Gastrocnemius medialis (tissue), 4 donors: ENCODE measurements at places on chromosomes 4 and X. TPM values are rescaled to one million over a fixed set of nuclear protein-coding genes. Genes with fewer than 3 reads are reported as not detected.

- no peaks in the 10 kb centered on the region for H3K36me3 ChIP-seq
- no peak overlapping the region for H3K27ac ChIP-seq
- no peaks in the 10 kb centered on the region for H3K27me3 ChIP-seq
- no peak for DNase-seq
- H3K4me3 ChIP-seq, result no peak overlapping the region
Measured at GRCh38 chrX:10178866-10179463, 22.2 kb downstream of the CLCN4 start.

GABRB1 gene
- not detected for total RNA-seq

GRCh38 chr4:145786261-145786660 is 106.3 kb downstream of the C4orf51 start:
- no peak overlapping the region for H3K4me3 ChIP-seq
- H3K27me3 ChIP-seq, result no peaks in the 10 kb centered on the region
- peaks cover 11% of the 10 kb centered on the region for H3K4me1 ChIP-seq
- no peak overlapping the region for H3K27ac ChIP-seq
- DNase-seq, result no peak

FATE1 gene
- not detected for total RNA-seq

DNA sequence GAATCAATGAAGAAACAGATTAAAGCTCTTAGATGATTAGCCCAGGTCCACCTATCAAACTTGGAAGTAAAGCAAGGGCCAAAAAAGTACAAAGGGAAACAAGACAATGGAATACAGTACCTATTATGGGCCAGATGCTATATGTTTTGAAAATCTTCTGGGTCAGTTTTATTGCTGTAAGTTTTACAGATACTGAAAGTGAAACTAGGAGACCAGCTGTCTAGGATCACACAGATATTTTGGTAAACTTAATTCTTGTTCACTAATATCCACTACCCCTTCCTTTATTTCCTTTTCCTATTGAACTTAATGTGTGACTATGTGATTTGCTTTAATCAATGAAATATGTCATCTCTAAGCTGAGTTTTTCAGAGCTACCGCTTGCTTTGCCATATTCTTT is 505.4 kb upstream of the PITX2 start:
- no peak overlapping the region for H3K27ac ChIP-seq
- H3K36me3 ChIP-seq, result no peaks in the 10 kb centered on the region
- no peaks in the 10 kb centered on the region for H3K4me1 ChIP-seq
- DNase-seq, result no peak
- no peaks in the 10 kb centered on the region for H3K27me3 ChIP-seq

DNA sequence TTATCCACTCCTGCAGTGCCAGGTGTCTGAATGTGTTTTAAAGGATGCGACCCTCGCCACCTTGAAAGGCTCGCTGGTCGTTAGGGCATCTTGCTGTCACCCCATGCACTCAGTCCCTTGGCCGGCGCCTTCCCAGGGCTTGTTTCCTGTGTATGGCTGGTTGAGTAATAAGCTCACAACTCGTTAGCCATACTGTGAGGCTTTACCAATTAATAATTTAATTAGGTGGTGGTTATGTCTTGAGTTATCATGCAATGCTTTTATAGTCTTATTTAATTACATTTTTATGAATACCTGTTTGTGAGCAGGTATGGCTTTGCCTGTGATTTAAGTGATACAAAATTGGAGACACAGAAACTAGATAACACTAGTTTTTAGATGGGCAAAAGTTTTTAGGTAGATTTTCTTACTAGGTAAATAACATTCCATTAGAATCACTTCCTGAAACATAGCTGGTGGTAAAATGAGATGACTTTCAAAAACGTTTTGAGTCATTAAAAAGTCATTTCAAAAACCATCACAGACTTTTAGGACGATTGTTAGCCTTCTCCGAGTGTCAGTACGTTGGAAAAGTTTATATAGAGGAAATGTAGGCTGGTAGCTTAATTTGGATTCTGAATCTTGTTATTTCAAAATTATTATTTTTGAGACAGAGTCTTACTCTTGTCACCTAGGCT is 18.2 kb downstream of the PTTG2 start:
- H3K27me3 ChIP-seq, result no peaks in the 10 kb centered on the region
- peaks cover 26% of the 10 kb centered on the region for H3K4me1 ChIP-seq
- peak overlapping the region; percentile 83 for H3K4me3 ChIP-seq
- no peak for DNase-seq

PSAPL1 gene
- not detected for total RNA-seq

- no peak for DNase-seq
- no peaks in the 10 kb centered on the region for H3K4me1 ChIP-seq
- H3K4me3 ChIP-seq, result no peak overlapping the region
- H3K36me3 ChIP-seq, result no peaks in the 10 kb centered on the region
Measured at GRCh38 chr4:139200506-139200905, 23.5 kb upstream of the ELF2 start.

XAGE1A gene
- not detected for total RNA-seq

LGI2 gene
- 0.13 TPM for total RNA-seq

DNA sequence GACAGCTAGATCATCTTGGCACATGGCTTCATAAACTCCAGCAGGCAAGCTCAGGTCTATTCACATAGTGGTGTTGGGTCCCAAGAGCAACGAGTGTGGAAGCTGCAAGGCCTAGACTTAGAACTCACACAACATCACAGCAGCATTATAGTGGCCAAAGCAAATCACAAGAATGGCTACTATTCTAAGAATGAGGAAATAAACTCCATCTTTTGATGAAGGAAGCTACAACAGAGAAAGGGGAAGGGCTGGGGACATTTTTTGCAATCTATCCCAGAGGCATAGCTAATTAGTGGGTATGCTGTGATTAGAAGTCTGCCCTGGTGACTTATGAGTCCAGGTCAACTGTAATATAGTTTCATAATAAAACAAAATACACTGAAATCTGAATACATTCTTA is 42.9 kb upstream of the TAB3 start:
- H3K27ac ChIP-seq, result no peak overlapping the region
- no peak for DNase-seq
- H3K27me3 ChIP-seq, result no peaks in the 10 kb centered on the region
- H3K36me3 ChIP-seq, result no peaks in the 10 kb centered on the region

DNA sequence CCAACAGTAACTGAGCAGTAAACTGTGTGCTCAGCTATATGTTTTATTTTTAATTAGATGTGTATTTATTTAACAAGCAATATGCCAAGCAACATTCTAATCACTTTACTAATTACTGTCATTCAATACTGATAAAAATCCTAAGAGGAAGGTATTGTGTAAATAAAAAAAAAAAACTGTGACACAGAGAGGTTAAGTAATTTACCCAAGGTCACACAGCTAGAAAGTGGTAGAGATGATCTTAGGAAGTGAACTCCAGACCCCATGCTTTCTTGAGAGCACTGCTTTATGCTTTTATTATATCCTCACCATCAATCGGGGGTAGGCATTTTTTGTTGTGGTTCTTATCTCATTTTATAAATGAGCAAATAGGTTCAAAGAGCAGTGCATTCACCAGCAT is 417.1 kb downstream of the RAB28 start:
- no peaks in the 10 kb centered on the region for H3K27me3 ChIP-seq
- H3K4me3 ChIP-seq, result no peak overlapping the region
- no peak overlapping the region for H3K27ac ChIP-seq
- no peak for DNase-seq

UCHL1 gene
- 24.8 TPM for total RNA-seq

GRCh38 chrX:38878641-38879340 is 77.5 kb downstream of the MID1IP1 start:
- peaks cover 5% of the 10 kb centered on the region for H3K4me1 ChIP-seq
- no peak overlapping the region for H3K4me3 ChIP-seq
- no peaks in the 10 kb centered on the region for H3K27me3 ChIP-seq
- no peak for DNase-seq
- no peaks in the 10 kb centered on the region for H3K36me3 ChIP-seq

DNA sequence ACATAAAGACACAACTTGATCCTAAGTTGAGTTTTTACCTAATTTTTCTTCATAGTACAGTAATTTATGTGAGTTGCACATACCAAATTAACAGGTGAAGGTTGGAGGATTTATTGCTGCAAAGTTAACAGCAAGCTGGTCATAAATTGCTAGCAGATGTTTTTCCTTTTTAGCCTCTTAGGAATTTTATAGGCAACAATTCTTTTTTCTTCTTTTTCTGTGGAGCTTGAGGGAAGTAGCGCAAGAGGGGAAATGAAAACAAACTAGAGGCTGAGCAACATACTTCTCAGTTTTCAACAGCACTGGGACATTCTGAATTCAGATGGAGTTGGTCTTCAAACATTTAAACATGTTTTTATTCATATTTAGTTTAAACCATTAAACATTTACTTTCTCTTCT is 63.7 kb upstream of the TLR2 start:
- no peak for DNase-seq
- no peak overlapping the region for H3K27ac ChIP-seq
- H3K36me3 ChIP-seq, result peaks cover 32% of the 10 kb centered on the region
- H3K4me1 ChIP-seq, result no peaks in the 10 kb centered on the region

ITGB1BP2 gene
- 7.5 TPM for total RNA-seq

DNA sequence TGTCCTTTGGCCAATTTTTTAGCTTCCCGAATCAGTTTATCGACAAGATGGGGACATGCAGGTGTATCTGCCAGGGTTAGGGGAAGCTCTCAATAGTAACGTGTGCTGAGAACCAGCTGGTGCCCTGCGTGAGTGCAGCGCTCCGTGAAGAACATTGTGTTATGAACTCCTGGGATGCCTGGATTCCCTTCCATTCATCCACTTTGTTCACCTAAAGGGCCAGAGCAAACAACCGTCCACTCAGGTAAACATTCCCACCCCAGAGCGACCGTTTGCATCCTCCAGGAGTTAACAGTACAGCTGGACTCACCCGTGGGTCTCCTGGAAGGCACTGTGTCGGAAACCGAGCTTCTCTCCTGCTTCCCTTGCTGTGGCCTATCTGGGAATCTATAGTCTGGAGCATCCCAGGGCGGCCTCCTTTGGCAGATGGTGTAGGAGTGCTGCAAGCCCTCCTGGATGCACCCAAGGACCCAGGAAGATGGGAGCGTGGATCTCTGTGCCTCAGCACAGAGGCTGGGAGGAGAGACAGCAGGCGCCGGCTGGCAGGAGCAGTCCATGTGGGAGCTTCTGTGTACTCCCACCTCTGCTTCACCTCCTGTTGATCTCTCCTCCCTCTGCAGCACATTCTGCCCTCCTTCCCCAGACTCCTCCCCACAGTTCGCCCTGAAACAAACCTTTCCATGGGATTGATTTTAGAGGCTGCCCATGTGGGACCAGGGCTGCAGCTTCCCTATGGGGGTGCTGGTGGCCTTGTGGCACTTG is 62.7 kb downstream of the SHROOM2 start:
- no peaks in the 10 kb centered on the region for H3K4me1 ChIP-seq
- no peak for DNase-seq
